Activated T-cell treated with anti-CD3 and anti-CD28 coated beads for 48 hours (primary cell): ENCODE measurements at places on chromosomes 4 and X.

GRCh38 chr4:55884093-55884850 lies 30.8 kb downstream of the EXOC1 start:
- DNase-seq = no peak

DNA sequence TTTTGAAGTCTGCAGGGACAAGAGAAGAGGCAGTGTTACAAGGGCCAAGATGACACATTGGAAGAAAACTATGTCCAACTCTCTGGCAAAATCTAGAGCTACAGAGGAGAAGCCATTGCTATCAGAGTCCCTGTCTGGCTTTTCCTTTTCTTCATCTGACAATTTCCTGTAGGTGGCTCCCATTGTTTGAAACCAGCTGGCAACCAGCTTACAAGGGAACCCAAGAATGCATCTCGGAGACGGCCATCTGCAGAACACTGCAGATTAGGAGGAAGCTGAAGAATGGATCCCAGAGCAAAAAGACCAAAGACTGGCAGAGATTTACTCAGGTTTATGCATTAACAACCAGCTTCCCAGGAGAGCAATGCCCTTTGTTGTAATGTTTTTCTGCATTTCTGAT lies 216.2 kb upstream of the CTSO start:
- no peak for DNase-seq

- DNase-seq = no peak
These were observed 24.0 kb downstream of the PPEF2 start for GRCh38 chr4:75878246-75878756.

DNA sequence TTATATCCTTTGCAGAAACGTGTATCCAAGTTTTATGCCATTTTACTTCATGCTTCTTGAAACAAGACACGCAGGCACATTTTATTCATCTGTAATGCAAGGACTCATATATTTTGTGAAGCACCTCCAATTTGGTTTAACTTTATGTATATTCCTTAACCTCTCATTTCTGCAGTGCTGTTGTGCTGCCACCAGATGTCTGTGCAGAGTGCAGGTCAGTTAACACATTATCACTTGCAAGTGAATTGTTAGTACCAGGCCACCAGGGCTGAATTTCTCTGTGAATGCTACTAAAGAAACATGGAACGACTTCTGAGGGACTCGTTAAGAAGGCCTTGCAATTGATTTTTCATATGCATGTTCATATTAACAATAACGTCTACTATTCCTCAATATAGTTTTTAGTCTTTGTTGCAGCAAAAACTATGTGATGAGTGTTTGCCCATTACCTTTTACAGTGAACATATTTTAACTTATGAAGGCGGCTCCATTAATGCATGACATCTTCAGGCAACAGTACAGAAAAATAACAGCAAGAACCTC lies 770.3 kb downstream of the NLGN4X start:
- DNase-seq = no peak

- no peak for DNase-seq
These were observed 183.0 kb downstream of the LDB2 start for GRCh38 chr4:16715482-16715881.

DNA sequence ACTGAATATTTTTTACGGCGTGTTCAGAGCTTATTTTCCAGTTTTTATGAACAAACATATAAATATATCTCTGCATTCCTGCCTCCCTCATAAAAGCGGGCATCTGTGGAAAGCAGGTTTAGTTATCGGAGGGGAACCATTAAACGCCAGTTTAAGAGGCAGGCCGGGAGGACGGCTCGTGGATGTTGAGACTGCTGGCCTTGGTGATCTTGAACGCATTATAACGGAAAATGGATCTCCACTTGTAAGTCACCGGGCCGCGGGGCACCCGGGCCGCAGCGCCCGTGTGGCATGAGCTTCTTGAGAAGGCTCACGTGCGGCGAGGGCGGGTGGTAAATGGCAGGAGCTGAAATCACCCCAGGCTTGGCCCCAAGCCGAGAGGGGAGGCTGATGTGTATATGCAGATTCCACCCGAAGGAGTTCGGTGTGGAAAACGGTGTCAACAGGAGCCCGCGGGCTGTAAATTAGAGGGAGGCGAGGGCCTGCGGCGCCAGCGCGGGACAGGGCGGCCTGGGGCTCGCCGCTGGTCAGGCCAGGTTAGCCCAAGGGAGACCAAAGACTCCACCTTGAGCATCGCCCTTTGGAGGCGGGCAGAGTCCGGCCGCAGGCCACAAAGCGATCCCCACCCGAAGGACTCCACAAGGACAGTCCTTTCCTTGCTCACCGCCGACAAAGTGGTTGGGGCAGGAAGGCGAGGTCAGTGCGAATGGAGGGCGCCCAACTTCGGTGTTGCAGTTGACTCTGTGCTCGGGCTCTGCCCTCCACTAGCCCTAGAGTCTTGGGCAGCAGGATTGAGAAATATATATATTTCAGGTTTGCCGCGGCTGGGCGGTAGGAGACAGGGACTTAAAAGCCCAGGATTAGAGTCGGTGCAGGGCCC lies 1.3 kb upstream of the HAND2 start:
- no peak for DNase-seq

- no peak for DNase-seq
These were observed 32.1 kb downstream of the HTT-AS start for GRCh38 chr4:3042226-3042625.

GRCh38 chrX:10217198-10217597 lies 60.4 kb downstream of the CLCN4 start:
- no peak for DNase-seq

DNA sequence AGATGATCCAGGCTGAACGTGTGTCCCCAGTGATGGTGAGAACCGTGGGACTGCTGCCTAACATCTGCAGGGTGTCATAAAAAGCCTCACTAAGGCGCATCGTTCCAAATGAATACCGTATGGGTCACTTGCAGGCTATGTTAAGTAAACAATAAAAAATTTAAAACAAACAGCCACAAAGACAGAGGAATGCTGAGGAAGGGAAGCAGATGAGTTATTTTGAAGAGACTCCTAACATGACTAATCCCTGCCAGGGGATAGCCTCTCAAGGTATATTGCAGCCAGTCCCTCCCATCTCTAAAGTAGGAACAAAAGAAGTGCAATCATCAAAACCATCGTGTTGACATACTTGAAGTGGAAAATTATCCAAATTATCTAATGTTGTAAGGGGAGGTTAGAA lies 83.8 kb downstream of the UNC5C start:
- DNase-seq = no peak

GRCh38 chr4:6071959-6072720 lies 53.9 kb upstream of the C4orf50 start:
- no peak for DNase-seq

- no peak for DNase-seq
These were observed 61.9 kb upstream of the NFKB1 start for GRCh38 chr4:102439236-102439614.

- DNase-seq = no peak
These were observed 430.0 kb downstream of the INPP4B start for GRCh38 chr4:142416121-142416520.

DNA sequence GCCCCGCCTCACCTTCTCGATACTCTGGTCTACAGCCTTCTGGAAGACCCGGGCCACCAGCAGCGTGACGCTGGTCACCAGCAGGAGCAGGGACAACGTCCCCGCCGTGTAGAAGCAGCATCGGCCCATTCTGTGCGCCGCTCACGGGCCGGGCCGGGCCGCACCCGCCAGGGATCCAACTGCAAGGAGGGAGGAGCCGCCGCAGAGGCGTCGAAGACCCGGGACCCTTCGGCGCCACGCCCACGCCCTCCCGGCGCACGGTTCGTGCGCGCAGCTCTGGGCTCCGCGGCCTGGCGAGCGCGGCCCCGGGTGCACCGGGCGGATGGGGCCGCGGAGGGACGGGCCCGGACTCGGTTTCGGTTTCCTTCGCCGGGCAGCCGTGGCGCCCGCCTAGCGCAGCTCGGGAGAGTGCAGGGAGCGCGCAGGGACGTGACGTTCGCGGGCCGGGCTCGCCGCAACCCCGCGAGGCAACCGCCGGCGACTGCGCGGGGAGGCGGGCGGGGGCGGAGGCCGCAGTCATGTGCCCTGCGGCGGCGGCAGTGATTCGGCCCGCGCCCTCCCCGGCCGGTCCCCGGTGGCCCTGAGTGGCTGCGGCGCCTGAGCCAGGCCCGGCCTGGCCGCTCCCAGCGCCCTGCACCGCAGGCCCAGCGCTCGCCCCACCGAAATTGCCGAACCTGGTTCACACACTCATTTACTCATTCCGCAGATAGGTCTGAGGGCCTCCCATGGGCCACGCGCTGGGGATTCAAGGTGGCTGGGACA lies at the start of gene SCARB2:
TSS of gene SCARB2 (minus strand) at position 410 of the 762 bp plus-strand sequence. CDS start at position 129, 281 bp downstream.
- DNase-seq = peak; percentile 59

DNA sequence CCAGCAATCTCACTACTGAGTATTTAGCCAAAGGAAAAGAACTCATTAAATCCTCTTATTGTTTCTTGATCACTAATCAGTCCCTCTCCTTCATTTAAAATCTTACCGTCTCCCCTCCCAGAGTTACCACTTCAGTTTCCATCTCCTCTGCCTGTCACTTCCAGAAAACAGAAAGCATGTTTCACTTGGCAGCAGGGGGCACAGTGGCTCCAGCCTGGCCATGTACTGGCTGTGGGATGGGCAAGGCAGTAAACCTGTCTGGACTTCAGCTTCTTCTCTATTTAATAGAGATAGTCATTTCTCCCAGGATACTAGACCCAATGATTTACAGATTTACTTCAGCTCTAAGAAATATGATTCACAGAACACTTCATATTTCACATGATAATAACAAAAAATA lies 63.2 kb downstream of the CD40LG start:
- no peak for DNase-seq

DNA sequence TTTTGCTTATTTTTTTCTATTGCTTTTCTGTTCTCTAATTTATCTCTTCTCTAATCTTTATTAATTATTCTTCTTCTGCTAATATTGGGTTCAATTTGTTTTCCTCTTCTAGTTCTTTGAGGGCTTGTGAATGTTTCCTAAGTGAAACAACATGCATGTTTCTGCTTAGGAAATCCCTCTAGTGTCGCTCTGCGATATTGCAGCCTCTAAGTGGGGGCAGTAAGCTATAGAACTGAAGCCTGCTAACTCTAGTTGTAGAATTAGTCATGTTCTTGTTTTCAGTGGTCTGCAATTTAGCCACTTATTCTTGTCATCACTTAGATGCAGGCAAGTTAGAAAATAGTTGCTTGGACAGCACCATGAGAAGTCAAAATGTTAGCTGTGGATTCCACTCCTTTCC lies 222.6 kb downstream of the SPIN4 start:
- no peak for DNase-seq
